Stimulated activated CD4-positive, alpha-beta T cell treated with anti-CD3 and anti-CD28 coated beads, Interleukin-15, amount 100 ng/mL, for 1 hour (primary cell): ENCODE measurements at places on chromosomes 6 and 20.

GRCh38 chr6:37489697-37490336, 9.9 kb downstream of the CCDC167 start:
- no peak for DNase-seq

DNA sequence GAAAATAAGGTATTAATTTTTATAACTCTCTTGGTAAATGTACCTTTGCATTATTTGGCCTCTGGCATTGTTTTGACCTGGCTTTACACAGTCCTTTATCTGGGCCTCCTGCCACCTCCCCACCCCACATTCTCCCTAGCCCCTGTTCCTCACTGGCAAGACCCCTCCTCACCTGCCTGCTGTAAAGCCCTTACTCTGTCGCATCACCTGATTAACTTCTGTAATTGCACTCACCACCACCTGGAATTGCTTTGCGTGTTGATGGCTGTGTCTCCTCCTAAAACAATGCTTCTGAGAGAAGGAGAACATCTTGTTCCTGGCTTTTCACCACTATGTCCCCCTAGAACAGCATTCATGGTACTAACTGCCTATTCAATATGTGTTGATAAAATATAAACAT, 24.8 kb downstream of the SNX9 start:
- DNase-seq: no peak

GRCh38 chr20:44792796-44793195, 17.6 kb downstream of the RIMS4 start:
- DNase-seq: no peak

DNA sequence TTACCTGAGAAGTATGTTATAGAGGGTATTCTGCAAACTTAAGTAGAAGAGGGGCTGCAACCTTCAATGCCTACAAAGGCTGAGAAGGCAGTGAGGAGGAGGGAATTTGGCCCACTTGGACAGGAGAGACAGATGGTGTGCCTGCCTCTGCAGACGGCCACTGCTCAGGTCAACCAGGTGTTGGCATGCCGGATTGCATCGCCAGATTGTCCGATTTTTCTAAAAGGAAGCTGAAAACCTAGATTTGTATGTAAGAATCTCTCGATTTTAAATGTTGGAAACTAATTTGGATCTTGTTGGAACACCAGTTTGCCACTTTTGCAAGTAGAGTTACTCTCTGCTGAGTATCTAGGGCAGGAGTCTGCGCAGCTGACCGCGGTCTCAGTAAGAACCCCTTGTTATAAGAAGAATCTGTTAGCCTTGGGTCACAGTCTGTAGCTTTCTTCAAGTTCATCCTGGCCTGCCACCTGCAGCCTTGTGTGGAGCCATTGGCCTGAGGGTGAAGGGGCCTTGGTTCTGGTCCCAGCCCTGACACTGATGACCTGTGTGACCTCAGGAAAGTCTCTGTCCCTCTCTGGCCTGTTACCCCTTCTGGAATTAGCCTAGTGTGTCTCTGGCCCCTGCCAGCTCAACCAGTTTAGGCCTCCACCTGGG, 54.4 kb downstream of the TGM2 start:
- DNase-seq: no peak

- no peak for DNase-seq
Observed at GRCh38 chr6:41463062-41463930, 82.9 kb upstream of the FOXP4 start.

GRCh38 chr6:19059102-19059501, 672.0 kb downstream of the RNF144B start:
- DNase-seq: no peak

GRCh38 chr20:48949304-48950170, 28.0 kb downstream of the ARFGEF2 start:
- no peak for DNase-seq

GRCh38 chr20:25525867-25526266, 59.5 kb downstream of the NINL start:
- no peak for DNase-seq

- DNase-seq: no peak
Observed at GRCh38 chr6:62764841-62765240, 446.4 kb upstream of the FKBP1C start.

GRCh38 chr20:38892091-38892981, 33.9 kb upstream of the FAM83D start:
- no peak for DNase-seq

DNA sequence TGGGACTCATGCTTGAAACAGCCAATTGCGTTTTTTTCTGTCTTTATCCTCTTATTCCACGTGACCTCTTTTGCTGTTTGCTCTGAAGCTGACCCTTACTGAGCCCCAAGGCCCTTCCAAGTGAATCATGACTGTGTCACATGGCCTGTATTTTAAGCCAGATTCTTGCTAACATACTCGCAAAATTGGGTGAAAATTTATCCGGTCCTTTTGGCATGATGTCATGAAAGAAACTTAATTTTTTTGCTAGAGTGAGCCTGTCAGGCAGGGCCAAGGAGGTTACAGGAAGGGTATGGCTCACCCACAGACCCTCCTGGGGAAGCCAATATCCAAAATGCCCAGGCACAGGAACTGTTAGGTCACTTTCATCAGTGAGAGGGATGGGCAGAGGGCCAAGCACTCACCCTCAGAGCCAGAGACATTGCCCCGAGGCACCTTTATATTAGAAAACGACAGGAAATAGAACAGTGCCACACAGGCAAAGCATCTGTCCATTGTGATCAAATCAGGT, 296.7 kb downstream of the CDH26 start:
- DNase-seq: no peak

- DNase-seq: no peak
Observed at GRCh38 chr20:24451428-24451827, 18.0 kb upstream of the SYNDIG1 start.

DNA sequence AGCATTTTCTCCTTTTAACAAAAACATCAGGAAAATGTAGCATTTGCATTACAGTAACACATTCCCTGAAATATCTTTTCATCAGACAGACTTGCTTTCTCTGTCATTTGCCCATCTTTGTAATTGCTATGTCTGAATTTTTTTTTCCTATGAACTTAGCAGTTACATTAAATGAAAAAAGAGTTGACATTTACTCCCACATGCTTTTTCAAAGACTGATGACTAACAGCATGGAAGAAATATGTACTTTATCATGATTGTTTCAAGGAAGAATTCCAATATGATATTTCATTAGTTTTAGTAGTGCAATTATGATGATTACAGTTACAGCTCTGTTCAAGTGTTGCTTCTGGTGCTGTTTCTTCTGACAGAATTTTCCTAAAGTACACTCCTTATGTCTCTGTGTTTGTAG, 864.5 kb upstream of the MAN1A1 start:
- DNase-seq: no peak

DNA sequence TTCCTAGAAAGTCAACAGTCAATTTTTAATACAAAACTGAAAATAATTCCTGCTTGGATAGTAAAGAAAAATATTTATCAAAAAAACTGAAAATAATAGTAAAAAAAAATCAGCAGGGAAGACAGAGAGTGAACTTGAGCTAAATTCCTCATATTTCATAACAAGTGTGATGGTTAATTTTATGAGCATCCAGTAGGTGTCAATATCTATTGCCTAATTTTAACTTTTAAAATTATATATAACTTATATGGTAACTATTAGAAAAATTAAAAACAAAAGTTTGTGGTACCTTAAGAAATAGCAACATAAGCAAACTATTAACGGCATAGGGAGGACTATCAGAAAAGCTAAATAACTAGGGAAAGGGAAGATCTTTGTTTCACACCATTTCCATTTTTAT, 2.1 kb downstream of the EPM2A start:
- no peak for DNase-seq

GRCh38 chr6:167866642-167867041, 39.9 kb downstream of the AFDN start:
- DNase-seq: no peak

DNA sequence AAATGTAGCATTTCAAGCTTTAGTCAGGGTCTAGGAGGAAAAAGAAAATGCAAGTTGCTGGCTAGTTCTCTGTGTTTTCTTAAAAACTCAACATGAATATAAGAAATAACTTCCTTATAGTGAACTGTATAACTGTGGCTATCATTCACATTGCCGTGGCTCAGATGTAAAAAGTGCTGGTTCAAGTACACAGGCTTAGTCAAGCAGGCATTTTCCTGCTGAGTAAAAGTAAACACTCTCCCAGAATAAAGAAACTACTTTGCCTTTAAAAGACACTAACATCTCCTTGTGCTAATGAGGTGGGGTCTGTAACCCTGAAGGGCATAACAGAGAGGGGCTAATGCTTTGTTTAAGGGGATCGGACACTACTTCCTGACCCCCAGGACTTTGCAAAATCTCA, 3.3 kb downstream of the ATP5F1E start:
- DNase-seq: no peak

DNA sequence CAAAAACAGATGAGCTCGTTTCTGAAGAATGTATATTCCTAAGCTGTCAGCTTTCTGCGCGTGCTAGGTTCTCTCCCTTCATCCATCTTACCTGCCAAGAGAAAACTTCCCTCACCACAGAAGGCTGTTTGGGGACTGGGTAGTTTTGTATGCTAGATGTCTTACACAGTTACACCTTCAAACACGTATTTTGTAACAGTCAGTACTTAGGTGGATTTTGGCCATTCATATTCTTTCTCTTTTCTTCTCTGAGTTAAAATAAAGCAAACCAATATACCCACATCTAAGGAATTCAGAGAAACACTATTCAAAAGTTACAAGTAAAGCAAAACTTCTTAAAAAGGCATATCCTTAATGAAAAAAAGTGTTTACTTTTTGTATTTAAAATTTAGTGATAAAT, 35.6 kb upstream of the PRDM1 start:
- no peak for DNase-seq
